ENCODE measurements at places on chromosomes 5 and 9. TPM values are rescaled to one million over a fixed set of nuclear protein-coding genes. Genes with fewer than 3 reads are reported as not detected.

DNA sequence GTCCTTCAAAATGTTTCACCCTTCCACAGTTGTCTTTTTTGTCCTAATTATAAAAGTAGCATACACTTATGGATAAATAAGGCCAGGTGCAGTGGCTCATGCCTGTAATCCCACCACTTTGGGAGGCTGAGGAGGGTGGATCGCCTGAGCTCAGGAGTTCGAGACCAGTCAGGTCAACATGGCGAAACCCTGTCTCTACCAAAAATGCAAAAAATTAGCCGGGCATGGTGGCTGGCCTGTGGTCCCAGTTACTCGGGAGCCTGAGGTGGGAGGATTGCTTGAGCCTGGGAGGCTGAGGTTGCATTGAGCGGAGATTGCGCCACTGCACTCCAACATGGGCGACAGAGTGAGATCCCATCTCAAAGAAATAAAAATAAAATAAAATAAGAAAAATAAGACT is 1.6 kb downstream of the C5orf52 start:
- DNase-seq, result no peak

GRCh38 chr9:5514617-5515260 is 4.4 kb downstream of the PDCD1LG2 start:
- DNase-seq, result no peak

- DNase-seq, result no peak
These were observed 287.4 kb upstream of the ACTBL2 start for GRCh38 chr5:57770039-57770438.

- no peak for DNase-seq
These were observed 12.8 kb upstream of the MAN2A1 start for GRCh38 chr5:109676920-109677319.

DNA sequence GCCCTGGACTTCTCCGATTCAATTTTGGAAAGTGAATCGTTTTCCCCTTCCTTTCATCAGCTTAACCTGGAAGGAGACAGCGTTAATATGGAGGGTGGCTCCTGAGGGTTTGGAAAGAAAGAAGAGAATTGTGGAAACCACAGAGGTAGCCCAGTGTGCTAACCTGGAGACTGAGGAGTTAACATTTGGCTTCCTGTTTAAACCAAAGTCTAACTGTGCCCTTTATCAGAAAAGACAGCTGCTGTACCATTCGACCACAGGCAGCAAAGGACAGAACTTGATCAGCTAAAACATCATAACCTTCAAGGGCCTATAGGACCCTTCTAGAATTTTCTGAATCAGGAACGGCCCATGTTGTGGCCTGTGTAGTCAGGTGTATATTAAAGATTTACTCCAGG is 735 bp downstream of the IDNK start:
- no peak for DNase-seq

- no peak for DNase-seq
These were observed 1.2 kb upstream of the YTHDC2 start for GRCh38 chr5:113512341-113512740.

- DNase-seq, result no peak
These were observed 85.1 kb downstream of the SLC24A2 start for GRCh38 chr9:19703702-19704101.

DNA sequence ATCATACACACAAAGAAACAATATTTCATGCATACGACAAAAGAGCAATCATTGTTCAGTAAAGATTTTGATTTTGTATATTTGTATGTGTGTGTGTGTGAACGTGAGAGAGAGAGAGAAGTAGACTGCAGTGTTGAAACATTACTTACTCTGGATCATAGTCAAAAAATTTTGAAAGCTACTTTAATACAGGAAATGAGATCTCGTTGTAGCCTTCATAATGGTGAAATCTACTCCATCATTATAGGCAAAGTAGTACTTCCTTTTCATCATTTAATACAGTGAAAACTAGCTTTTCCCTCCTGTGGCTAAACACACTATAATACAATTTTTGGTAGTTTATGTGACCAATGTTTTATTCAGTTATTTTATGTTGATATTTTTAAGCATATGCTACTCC is 1427.7 kb upstream of the C9orf72 start:
- DNase-seq, result no peak

DNA sequence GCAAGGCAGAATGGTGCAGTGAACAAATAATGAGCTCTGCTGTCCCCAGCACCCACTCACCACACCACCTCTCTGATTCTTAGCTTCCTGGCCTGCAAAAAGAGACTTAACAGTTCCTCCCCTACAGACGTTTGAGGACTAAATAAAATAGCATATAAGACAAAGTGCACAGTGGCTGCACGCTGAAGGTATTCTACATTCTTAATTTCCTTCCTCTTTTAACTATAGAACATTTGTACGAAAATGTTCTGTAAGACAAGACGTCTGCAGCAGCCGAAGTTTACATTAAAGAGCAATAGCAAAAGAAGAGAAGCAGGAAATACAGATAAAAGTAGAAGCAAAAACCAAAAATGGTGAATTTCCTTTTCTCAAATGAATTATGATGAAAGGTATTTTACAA is 15.7 kb downstream of the FBN2 start:
- DNase-seq, result no peak

- DNase-seq, result peak; percentile 87
These were observed 18.1 kb downstream of the HMCN2 start for GRCh38 chr9:130283539-130284248.

- peak; percentile 67 for DNase-seq
These were observed 13.1 kb upstream of the DCAF12 start for GRCh38 chr9:34139477-34140146.

GRCh38 chr5:21806271-21806670 is 1046.9 kb downstream of the CDH12 start:
- DNase-seq, result no peak

DNA sequence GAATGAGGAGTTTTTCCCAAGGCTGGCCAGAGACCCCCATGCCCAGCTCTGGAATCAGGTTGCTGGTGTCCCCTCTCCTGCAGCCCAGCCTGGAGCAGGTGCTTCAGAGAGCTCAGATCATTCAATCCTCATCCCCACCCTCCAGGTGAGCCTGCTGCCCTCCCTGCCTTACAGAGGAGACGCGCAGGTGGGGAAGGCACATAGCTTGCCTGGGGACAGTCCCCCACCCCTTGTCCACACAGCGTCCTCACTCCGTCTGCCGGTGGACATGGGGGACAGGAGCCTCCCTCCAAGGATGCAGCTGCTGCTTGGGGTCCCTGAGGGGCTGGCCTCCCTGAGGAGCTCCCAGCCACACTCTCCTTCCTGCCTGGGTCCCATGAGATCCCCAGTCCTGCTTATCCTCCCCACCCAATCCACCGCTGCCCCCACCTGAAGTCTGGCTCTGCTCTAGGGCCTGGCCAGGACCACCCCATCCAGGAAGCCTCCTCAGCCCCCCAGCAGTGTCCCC is 17.1 kb upstream of the QSOX2 start:
- DNase-seq, result no peak

GRCh38 chr5:126872561-126873354 is 95.8 kb downstream of the LMNB1 start:
- DNase-seq, result peak; percentile 84

GRCh38 chr5:17182981-17183380 is 34.5 kb upstream of the BASP1 start:
- DNase-seq, result no peak

DNA sequence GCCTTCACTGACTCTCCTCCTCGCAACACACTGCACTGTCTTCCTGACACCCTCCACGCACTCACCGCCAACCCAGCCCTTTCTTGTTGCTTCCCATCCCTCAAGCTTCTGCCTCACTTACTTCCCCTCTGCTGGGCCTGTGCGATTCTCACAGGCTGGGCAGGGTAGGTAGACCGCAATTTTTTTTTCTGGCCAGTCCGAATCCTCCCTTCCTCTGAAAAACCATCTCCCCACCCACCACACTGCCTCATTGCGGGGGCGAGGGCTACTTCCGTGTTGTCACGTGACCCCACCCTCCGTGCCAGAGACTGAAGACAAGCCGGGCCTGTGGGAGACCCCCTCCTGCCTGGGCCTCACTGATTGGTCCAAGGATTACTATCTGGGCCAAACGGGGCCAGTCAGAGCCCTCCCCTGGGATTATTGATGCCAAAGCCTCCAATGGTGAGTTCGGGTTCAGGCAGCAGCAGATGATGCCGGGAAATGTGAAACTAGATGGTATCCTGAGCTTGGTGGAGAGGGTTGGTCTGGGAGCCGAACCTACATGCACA is 73.1 kb downstream of the STK10 start:
- no peak for DNase-seq

DNA sequence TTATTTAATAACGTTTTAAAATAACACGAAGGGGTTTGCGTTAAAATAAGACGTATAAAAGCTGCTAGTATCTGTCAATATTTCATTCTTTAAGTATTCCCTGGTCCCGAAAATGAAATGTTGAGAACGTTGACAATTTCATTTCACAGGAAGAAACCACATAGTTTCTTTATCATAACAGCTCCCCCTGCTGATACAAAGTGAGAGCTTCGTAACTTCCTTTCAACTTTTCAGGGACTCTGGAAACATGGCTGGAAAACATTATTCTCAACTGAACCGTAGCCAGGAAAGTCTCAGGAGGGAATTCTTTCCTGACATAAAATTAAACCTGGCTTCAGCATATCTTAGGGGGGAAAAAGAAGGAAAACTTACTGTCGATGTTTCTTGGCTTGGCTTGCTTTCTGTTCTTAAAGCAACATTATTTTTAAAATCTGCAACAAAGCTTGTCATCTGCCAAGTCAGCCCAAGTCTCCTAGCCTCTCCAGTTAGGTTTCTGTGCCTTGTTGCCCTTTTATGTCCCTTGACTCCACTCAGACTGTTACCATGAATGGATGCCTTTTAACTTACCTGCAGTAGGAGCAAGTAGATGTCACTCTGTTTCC is 122.9 kb upstream of the DAB2 start:
- peak; percentile 96 for DNase-seq

DNA sequence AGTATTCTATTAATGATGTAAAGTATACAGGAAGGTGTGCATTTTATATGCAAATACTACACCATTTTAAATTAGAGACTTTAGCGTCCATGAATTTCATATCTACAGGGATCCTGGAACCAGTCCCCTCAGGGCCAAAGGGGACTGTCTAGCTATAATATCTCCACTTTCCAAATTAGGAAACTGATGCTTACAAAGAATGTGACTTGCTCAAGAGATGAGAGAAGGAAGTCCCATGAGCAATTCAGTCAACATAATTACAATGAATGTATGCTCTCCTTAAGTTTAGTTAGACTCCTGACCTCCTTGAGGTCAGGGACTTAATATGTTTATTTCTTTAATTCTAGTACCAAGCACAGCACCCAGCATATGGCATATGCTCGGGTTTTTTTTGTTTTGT is 23.7 kb downstream of the NIPBL start:
- DNase-seq, result no peak

- DNase-seq, result peak; percentile 76
These were observed 36.6 kb upstream of the RAPGEF1 start for GRCh38 chr9:131776473-131776872.

- peak; percentile 72 for DNase-seq
These were observed 68.1 kb downstream of the SEMA6A start for GRCh38 chr5:116506488-116506887.

DNA sequence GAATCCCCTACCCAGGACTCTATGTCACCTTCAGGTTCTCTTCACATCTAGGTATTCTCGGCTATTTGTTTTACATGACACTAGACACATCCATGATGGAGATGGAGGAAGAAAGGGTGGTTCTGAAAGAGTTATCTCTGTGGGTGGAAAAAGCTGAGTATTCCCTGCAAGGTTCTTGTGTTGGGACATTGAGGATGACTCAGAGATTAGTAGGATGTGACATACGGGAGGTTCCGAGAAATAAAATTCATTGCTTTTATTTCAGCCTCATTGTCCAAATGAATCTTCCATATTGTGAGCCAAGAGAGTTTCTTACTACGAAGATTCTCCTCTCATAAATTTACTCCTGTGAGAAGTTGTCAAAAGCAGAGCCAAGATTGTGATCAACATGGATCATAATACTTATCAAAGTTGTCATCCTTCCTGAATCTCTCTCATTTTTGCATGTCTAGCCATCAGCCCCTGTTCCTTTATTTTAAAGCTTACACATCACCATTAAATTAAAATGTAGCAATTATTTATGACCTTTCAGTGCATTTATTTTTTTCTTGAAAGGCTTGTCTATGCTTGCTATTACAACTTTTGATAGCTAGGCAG is 370.0 kb downstream of the PSAT1 start:
- no peak for DNase-seq

DNA sequence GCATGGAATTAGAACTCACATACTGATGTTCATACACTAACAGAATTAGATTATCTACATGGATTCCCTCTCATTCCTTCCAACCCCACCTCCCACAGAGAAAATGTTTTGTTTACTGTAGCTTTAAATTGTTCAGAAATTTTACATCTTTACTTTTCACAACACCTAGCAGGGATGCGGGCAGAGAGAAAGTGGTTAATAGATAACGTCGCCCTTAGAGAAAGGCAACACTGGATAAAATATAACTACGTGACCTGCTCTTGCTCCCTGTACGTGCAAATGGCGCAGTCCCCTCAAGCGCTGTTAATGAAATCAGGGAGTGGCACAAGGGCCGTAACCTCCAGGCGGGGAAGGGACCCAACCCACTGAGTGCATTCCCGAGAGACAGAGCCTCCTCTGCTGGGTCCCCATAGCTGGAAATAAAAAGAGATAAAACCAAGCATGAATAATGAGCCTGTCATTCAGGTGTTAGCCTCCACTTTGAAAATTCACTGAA is 125.3 kb upstream of the DAPK1 start:
- no peak for DNase-seq

DNA sequence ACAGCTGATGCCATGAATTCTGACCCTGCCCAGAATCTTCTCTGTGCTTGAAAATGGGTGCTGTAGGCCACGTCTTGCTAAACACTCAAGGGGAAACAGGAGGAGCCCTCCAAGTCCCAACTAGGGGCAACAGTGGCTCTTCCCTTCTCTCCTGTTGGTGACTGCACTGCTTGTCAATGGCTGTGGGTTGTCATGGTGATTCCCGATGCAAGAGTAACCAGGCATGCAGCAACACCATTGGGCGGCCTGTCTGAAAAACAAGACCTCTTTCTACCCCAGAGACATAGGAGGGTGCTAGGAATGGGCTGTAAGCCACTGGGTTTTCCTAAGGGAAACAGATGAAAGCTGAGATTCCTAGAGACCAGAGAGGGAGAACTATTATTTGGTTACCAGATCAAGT is 201.7 kb upstream of the PANK3 start:
- no peak for DNase-seq

DNA sequence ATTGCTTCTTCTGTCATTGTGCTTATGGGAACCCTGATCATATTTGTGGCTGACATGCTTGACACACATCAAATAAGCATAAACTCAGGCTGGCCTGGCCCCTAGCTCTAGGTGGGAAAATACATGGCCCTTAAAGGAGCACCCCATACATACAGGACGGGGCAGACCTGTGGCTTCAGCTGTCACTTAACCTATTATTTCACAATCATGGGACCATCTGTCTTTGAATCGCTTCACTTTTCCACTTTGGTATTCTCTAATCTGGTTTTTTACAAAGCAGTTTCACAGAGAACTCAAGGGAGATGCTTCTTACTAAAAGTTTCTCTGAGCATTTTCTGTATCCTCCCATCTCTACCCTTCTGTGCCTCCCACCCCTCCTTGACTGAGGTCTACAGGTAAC is 34.6 kb upstream of the LRRTM2 start:
- no peak for DNase-seq

GRCh38 chr9:15501179-15501578 is 9.6 kb downstream of the PSIP1 start:
- DNase-seq, result no peak

SLC4A9 gene
- total RNA-seq, result 1.6 TPM

CATSPER3 gene
- total RNA-seq, result not detected

NINJ1 gene
- 17.7 TPM for total RNA-seq

LCN15 gene
- total RNA-seq, result not detected

CCL21 gene
- total RNA-seq, result 49.3 TPM

FGFR4 gene
- 130 TPM for total RNA-seq

PCDHB9 gene
- 1.7 TPM for total RNA-seq

GABRP gene
- 7.2 TPM for total RNA-seq

C9orf50 gene
- not detected for total RNA-seq

SSBP2 gene
- 102 TPM for total RNA-seq

SLC34A3 gene
- not detected for total RNA-seq

LTC4S gene
- total RNA-seq, result not detected

Data from tongue (tissue), 3 donors.